Stimulated activated CD4-positive, alpha-beta T cell treated with anti-CD3 and anti-CD28 coated beads, Interleukin-15, amount 100 ng/mL, for 1 hour (primary cell): ENCODE measurements at places on chromosomes 12 and 14.

- peak; percentile 82 for DNase-seq
Measured at GRCh38 chr12:124771462-124772288, 92.0 kb downstream of the SCARB1 start.

GRCh38 chr12:53989227-53990113 is 4.5 kb downstream of the HOXC10 start:
- no peak for DNase-seq

- DNase-seq: no peak
Measured at GRCh38 chr12:100566887-100567637, 6.4 kb upstream of the GAS2L3 start.

DNA sequence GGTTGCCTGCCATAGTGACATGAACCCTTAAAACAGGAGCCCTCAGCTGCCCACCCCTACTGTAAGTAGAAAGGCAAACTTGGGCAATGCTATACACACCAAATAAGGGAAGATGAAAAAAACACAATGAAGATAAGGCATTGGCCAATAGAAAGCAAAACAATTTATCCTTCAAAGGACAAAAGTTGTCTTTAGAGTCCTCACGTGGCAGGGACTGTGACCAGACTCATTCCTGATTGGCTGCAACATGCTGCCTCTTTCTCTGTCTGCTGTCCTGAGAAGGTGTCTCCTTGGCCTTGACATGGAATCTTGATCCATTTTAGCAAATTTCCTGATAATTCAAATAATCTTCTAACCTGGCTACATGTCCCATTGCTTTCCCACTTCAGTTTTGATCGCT is 131.9 kb downstream of the GPR135 start:
- no peak for DNase-seq

- DNase-seq: no peak
Measured at GRCh38 chr14:104954746-104955395, 23.3 kb downstream of the AHNAK2 start.

- peak; percentile 68 for DNase-seq
Measured at GRCh38 chr14:96741151-96741977, 55.8 kb upstream of the VRK1 start.

DNA sequence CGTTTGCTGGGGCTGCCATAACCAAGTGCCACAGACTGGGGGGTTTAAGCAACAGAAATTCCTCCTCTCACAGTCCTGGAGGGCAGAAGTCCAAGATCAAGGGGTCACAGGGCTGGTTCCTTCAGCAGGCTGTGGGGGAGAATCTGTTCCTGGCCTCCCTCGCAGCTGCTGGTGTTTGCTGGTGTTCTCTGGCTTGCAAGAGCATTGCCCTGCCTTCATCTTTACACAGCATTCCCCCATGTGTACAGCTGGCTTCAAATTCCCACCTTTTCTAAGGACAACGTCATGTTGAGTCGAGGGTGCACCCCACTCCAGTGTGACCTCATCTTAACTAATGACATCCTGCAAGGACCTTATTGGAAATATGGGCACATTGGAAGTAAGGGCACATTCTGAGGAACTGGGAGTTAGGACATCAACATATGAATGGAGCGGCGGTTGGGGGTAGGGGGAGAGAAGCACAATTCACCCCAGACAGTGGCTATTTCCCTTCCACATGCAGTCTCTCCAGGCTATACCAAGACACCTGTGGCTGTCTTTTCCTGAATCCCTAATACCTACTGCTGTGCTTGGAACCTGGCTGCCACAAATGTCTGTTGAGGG is 123.6 kb downstream of the FOXN3 start:
- DNase-seq: no peak

GRCh38 chr14:29391231-29391630 is 536.4 kb downstream of the PRKD1 start:
- DNase-seq: no peak

GRCh38 chr14:93044121-93044520 is 71.6 kb downstream of the ITPK1 start:
- DNase-seq: no peak

- DNase-seq: no peak
Measured at GRCh38 chr12:40227447-40227846, 2.6 kb downstream of the LRRK2 start.

DNA sequence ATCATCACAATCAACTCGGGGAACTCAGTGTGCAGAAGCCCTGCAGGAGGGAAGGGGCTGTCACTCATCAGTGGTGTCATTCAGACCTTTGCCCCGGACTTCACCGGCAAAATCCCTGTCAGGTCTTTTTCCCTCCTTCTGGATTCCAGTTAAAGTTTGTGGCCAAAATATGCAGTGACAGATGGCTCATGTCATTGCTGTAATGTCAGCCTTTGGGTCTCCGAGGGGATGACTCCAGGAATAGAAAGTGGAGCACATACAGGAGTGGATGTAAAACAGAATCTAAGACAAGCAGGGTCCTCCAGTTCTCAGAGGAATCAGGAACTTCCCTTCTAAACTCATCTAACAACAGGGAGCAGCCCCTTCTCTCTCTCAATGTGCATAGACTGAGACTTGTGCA is 130.3 kb upstream of the RASSF8 start:
- no peak for DNase-seq

DNA sequence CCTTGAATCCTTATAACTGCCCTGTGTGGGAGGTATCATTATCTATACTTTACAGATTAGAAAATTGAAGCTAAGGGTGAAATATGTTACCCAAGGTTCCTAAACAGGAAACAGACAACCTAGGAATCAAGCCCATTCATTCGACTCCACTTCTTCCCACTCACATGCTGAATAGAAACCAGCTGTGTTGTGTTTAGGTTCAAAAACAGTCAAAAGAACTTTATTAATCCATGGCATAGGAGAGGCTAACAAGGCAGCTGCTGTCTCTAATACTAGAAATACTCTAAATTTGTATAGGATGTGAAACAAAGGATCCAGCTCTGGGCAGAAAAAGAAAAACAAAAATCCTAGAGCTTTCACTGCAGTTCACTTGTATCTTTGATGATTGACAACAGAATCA is 9.9 kb downstream of the AMDHD1 start:
- DNase-seq: no peak

GRCh38 chr12:88922816-88923215 is 342.5 kb upstream of the KITLG start:
- no peak for DNase-seq

DNA sequence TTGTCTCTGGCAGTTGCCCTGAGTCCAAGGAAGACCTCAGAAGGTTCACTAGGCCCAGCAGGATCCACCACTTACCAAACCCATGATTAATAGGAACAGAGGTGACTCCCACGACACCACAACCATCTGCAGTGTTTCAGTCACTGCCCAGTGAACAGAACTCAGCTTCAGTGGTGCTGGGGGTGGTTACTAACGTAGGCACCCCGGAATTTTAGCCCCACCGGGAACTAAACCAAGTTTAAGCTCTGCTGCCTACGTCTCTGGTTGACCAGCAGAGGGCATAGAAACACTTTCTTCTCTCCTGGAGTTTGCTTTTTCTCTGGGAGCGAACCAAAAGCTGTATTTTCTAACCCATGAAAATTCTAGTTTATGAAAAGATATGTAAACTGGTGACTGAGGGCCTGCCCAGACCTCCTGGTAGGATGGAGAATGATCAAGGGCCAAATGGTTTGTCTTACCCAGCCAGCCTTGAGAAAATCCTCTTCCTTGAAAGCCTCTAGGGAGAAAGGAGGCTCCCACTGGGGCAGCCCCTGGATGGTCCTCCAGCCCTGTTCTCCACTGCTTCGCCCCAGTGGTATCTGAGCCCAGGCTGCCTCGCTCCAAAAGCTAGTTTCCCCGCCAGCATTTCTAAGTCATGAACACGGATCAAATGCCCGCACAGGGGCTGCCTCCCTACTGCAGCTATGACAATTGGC is 379.8 kb downstream of the DPF3 start:
- DNase-seq: no peak

- DNase-seq: no peak
Measured at GRCh38 chr14:95307402-95308041, 12.2 kb downstream of the CLMN start.

DNA sequence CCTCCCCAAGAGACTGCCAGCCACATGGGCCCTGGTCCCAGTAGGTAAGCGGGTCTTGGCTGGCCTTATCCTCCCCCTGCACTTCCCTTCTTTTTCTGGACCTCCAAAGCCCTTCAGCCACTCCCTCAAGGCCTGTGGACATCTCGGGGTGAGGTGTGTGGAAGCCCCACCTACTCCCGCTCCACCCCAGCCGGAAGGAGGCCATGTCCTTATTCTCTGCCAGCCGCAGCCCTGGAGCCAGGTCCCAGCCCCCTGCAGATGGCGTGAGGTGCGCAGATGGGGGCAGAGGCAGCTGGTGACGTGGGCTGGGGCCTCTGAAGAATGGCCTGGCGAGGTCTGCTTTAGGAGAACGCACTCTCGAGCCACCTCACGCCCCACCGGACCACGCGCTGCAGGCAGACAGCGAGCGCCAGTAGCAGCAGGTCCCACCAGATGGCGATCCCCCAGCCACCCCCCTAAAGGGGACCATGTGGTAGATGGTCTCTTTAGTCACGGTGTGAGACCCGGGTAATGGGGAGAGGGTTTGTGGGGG is 167.1 kb downstream of the TSPAN9 start:
- no peak for DNase-seq

GRCh38 chr12:67088401-67089118 is 180.6 kb upstream of the CAND1 start:
- no peak for DNase-seq

DNA sequence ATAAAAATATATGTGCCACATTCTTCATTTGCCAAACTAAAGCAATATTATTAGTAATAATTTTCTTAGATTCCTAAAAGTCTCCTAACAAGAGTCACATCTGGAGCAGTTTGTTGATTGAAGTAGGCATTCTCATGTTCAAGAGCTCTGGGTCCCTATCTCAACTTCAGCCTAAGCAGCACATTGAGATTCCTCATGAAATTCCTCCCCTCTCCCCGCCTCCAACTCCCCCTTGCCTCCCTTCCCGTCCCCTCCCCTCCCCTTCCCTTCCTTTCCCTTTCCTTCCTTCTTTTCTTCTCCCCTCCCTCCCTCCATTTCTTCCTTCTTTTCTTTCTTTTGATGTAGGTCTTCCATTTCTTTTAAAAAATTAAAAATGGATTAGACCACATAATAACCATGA is 48.7 kb upstream of the NAV3 start:
- no peak for DNase-seq

DNA sequence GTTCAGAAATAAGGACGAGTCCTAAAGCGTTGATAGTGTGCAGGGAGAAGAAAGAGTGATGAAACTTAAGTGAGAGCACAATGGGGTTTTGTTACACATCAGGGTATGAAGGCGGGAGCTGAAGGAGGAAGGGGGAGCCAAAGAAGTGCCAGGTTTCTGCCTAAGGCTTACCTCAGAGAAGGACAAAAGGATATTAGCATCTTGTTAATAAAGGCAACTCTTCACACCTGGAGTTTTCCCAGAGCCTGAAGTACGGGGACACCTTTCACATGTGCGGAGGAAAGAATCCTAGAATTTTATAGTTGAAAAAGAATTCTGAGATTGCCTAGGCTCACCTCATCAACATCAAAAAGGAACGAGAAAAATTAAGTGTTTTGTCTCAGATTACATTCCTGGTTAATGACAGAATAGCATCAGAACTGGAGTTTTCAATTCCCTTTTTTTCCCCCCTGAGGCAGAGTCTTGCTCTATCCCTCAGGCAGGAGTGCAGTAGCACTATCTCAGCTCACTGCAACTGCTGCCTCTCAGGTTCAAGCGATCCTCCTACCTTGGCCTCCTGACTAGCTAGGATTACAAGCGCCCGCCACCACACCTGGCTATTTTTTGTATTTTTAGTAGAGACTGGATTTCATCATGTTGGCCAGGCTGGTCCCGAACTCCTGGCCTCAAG is 2.2 kb upstream of the SAV1 start:
- no peak for DNase-seq

DNA sequence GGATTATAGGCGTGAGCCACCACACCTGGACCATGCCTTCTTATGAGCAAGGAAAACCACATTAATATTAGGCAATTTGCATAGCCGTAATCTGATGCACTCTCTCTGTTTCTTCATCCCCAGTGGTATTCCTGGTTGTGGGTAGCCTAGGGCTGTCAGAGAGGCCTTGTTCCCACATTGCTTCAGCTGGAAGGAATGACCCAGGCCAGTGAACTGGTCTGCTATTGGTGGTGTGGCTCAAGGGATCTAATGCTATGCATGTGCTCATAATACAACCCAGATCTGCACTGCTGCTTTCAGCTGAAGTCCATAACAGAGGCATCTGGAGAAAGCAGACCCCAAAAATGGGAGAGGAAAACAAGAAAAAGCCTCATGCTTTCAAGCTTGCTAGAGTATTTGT is 33.1 kb upstream of the G2E3 start:
- DNase-seq: no peak

GRCh38 chr12:462936-463705 is 3.4 kb downstream of the B4GALNT3 start:
- DNase-seq: no peak

DNA sequence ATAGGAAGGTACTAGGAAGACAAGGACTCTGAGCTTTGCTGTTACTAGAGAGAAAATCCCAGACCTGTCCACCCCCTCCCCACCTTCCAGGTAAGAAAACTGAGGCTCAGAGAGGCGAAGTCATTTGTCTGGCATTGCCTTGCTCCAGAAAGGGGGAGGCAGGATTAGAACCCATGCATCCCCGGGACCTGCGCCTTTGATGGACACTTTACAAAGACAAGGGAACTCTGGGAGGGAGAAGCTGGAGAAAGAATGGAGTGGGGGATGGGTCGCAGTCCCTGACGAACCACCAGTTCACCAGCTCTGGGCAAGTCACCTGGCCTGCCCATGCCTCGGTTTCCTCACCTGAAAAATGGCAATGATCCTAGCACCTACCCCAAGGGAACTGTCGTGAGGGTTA is 10.8 kb downstream of the TRPV4 start:
- no peak for DNase-seq

- DNase-seq: no peak
Measured at GRCh38 chr14:23183479-23183878, at the start of gene SLC7A8. Gene SLC7A8, minus strand, starts transcription at chr14:23183660. Its CDS starts 746 bp downstream, at chr14:23182914.

- DNase-seq: no peak
Measured at GRCh38 chr14:47675466-47676314, at the start of gene MDGA2. Gene MDGA2, minus strand, starts transcription at chr14:47675605.

- DNase-seq: no peak
Measured at GRCh38 chr12:92845329-92845728, 83.8 kb downstream of the EEA1 start.

DNA sequence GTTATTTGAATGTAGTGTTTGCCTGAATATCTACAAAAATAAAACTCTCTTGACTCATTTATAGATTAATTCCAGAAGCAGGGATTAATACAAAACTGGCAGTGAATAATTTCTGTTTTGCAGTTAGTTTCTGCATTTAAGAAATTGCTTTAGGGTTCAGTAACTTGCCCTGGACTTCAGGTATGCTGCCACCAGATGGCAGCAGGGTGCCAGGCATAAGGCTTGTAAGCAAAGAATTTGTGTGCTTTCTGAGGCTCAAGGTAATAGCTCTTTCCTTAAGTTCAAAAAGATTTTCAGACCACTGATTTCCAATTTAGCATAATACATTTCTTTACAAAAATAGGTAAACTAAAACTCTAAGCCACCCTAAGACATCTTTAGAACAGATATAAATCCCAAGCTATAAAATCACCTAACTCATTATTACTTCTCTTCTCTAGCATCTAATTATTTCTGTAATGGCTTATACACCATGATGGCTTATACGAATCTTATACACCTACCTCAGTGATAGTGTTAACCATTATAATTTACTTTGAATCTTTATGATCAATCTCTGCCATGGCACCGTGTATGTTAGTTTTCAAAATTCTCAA is 398.3 kb downstream of the APAF1 start:
- DNase-seq: no peak

- no peak for DNase-seq
Measured at GRCh38 chr12:83008703-83009102, 322.0 kb downstream of the TMTC2 start.

GRCh38 chr14:91947475-91948184 is at the start of gene FBLN5:
Gene FBLN5, minus strand, starts transcription at chr14:91947694. Its CDS starts 465 bp downstream, at chr14:91947229.
- peak; percentile 38 for DNase-seq

GRCh38 chr12:130157998-130158753 is 4.1 kb upstream of the FZD10 start:
- DNase-seq: no peak
